ENCODE measurements at places on chromosomes 6 and 20. TPM values are rescaled to one million over a fixed set of nuclear protein-coding genes. Genes with fewer than 3 reads are reported as not detected.
A peak's percentile ranks its signal among the peaks of the same experiment; 100 is the strongest.

Gene CALHM5
- polyA plus RNA-seq = 7.7 TPM

Gene SYCP2
- 0.24 TPM for polyA plus RNA-seq

Gene PHF20
- 30.6 TPM for polyA plus RNA-seq

Gene POU3F2
- polyA plus RNA-seq = not detected

Gene SPATA25
- 0.50 TPM for polyA plus RNA-seq

Gene ABHD16B
- not detected for polyA plus RNA-seq

Gene STK4
- 18.9 TPM for polyA plus RNA-seq

GRCh38 chr6:42316981-42317380 is 99.3 kb upstream of the MRPS10 start:
- DNase-seq = no peak

DNA sequence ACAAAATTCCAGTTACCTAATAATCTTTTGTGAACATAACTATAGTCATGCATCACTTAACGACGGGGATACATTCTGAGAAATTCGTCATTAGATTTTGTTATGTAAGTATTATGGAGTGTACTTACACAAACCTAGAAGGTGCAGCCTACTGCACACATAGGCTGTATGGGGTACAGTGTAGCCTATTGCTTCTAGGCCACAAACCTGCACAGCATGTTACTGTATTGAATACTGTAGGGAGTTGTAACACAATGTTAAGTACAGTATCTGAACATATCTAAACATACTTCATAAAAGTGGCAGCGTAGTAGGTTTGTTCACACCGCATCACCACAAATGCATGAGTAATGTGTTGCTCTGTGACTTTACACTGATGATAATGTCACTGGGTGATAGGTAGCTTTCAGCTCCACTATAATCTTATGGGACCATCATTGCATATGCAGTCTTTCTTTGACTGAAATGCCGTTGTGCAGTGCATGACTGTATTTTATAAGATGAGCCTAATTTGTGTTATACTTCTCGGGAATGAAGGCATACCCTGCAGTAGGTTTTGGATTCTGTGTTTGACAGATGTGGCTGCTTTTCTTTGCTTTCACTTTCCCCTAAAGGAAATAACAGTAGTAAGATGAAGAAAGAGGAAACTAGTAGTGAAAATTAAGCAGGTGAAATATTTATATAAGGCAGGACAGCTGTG is 365.6 kb downstream of the FARS2 start:
- DNase-seq = no peak

GRCh38 chr6:1789092-1789491 is 179.4 kb downstream of the FOXC1 start:
- no peak for DNase-seq

DNA sequence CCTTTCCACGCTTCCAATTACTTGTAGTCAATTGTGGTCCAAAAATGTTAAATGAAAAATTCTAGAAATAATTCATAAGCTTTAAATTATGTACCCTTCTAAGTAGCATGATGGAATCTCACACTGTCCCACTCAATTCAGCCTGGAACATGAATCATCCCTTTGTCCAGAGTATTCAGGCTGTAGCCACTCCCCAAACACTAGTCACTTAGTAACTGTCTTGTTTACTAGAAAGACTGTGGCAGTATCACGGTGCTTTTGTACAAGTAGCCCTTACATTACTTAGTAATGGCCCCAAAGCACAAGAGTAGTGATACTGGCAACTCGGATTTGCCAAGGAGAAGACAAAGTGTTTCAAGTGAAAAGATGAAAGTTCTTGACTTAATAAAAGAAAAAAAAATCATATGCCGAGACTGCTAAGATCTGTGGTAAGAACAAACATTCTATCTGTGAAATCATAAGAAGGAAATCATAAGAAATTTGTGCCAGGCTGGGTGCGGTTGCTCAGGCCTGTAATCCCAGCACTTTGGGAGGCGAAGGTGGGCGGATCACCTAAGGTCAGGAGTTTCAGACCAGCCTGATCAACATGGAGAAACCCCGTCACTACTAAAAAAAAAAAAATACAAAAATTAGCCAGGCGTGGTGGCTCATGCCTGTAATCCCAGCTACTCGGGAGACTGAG is 168.5 kb upstream of the SIM1 start:
- DNase-seq = peak; percentile 10

GRCh38 chr6:170229851-170230519 is 60.9 kb downstream of the DLL1 start:
- no peak for DNase-seq

DNA sequence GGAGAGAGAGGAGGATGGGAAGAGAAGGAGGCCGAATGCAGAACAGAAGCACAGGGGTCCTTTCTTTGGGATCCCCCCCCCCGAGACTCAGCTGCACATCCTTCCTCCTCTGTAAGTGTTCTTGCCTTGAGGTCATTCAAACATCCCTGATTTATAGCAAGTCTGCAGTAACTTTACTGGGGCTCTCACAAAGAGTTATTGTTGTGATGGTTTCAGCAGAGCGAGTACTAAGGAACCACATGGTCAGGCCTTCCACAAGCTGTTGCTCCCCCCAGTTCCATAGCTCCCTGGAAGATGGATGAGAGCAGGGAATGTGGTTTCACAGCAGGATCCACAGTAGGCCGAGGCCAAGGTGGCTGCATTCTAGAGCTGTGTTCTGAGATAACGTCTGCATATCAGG is 351.4 kb upstream of the CDH4 start:
- DNase-seq = no peak

GRCh38 chr6:109008537-109009235 is 86.0 kb downstream of the SESN1 start:
- DNase-seq = no peak

DNA sequence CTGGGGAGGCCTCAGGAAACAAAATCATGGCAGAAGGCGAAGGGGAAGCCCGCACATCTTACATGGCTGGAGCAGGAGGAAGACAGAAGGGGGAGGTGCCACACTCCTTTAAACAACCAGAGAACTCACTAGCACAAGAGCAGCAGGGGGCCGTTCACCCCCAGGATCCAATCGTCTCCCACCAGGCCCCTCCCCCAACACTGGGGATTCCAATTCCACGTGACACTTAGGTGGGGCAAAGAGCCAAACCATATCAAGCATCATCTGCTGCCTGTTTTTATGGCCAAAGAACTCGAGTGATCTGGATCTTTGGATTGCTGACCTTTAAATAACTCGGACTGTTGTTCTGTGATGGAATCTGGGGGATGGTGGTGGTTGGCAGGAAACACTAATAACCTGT is 28.0 kb downstream of the PNLDC1 start:
- DNase-seq = no peak

- no peak for DNase-seq
Measured at GRCh38 chr20:1370548-1371110, 22.2 kb downstream of the FKBP1A start.

- no peak for DNase-seq
Measured at GRCh38 chr6:35457907-35458306, 5.8 kb downstream of the FANCE start.

DNA sequence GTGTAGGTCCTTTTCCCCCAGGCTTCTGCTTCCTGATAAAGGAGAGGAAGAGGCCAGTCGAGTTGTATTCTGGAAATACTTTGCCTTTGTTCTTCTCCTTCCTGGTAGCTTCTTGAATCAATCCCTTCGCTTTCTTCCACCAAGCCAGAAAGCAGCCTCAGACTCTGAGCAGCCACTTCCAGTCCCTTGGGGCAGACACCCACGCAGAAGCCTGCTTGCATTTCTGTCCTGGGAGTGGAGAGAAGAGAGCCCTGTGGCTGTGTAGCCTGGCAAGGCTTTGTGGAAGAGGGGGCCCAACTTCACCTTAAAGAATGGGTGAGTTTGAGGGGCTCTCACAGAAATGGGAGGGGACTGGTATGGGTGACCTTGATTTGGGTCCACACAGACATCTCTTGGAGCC is 211.0 kb upstream of the SSTR4 start:
- no peak for DNase-seq

GRCh38 chr6:16470502-16471221 is 232.3 kb downstream of the GMPR start:
- no peak for DNase-seq

GRCh38 chr20:47605673-47606413 is 104.2 kb downstream of the NCOA3 start:
- DNase-seq = no peak

GRCh38 chr20:23186808-23187207 is 100.7 kb upstream of the CD93 start:
- DNase-seq = no peak

Measured in AG04450 (cell line).